ENCODE measurements at places on chromosomes 3 and 15.

DNA sequence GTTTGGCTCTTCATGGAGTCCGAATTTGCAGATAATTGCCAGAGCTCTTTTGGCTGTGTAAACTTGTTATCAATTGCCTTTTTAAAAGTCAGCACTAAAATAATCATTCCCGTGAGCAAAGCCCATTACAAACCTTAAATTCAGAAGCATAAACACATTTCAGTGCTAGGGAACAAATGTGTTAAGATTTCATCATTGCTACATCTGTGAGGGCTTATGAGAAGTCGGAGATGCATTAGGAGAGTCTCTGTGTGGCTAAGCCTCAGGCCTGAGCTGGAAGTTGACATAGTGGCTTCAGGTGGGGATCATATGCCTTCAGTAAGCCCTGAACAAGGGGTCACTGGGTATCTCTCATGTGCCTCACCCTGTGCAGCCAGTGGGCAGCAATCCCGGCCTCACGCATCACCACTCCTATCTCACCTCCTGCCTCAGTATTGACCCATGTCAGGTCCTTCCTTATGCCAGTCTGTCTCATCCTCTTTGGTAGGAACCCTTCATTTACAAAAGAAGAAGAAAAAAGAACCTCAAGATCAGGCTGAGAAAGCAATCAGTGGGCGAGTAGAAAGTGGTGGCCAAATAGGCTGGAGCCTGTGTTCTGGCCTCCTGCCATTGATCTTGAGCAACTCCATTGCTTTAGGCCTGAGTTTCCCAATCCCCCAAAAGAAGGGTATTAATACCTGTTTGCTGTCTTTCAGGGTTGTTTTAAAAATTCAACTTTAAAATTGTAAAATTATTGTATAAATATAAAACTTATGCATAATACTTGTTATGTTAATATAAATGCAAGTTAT is 233.5 kb downstream of the IL20RB start:
- no peak for DNase-seq

DNA sequence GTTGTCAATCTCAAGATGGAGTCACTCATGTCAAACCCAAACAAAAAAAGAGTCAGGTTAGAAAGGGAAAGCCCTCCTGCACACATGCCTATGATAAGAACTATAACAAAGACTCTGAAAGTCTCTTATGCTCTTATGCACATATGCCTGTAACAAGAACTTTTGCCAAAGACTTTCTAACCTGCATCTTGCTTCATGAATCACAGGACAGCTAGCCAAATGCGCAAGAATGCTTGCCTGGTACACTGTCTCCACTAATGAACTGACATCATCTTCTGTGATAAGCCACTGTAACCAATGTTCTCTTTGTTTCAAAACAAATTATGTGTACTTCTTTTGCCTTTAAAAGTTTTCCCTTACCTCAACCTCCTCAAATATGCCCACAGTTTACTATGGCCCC is 18.2 kb upstream of the EHHADH start:
- no peak for DNase-seq

- no peak for DNase-seq
Observed at GRCh38 chr3:55434789-55435188, 52.3 kb downstream of the WNT5A start.

DNA sequence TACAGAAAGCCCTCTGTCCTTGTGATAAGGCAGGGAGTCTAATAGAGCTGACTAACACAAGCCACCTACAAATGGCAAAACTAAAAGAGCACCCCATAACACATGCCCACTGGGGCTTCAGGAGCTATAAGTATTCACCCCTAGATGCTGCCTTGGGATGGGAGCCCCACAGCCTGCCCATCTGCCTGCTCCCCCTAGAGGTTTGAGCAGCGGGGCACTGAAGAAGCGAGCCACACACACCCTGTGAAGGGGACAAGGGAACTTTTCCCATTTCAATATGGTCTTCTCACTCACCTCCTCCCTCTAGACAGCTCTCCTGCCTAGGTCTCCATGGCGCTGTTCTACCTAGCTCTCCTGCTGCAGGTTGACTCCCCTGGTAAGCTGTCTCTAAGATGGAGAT is 261.0 kb downstream of the SHQ1 start:
- no peak for DNase-seq

DNA sequence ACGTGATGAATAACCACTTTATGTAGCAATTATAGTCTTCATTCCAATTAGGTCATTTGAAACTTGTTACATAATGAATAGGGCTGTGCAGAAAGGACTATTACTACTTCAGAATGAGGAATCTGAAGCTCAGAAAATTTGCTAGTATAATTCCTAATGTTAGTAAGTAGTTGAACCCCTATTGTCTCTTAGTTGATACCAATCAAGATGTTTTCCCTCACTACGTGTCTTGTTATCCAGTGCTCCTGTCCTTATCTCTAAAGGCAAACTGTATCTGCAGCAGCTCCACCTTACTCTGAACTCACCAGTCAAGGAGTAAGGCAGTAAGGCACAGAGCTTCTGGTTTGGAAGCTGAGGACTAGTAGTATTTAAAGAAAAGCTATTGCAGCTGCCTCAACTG is 32.0 kb downstream of the RAB11A start:
- no peak for DNase-seq

GRCh38 chr3:37668818-37669610 is 192.7 kb upstream of the CTDSPL start:
- DNase-seq = no peak

DNA sequence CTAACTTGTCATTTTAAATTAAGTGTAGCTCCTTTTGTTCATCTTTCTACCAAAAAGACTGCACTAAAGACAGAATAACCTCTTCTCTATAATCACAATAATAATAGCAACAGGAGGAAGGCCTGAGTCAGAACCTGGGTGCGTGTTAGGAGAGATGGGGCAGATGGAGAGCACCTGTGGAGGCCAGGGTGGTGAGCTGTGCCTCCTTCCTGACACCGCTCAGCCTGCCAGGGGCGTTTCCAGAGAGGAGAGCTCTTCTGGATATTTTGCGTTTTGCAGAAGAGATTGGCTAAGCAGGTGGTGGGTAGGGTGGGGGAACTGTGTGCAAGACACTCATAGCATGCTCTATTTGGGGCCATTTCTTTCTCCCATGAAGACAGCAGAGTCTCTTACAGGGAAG is 83.5 kb downstream of the MEGF11 start:
- DNase-seq = no peak

- no peak for DNase-seq
Observed at GRCh38 chr15:93036951-93037819, 51.8 kb downstream of the RGMA start.

DNA sequence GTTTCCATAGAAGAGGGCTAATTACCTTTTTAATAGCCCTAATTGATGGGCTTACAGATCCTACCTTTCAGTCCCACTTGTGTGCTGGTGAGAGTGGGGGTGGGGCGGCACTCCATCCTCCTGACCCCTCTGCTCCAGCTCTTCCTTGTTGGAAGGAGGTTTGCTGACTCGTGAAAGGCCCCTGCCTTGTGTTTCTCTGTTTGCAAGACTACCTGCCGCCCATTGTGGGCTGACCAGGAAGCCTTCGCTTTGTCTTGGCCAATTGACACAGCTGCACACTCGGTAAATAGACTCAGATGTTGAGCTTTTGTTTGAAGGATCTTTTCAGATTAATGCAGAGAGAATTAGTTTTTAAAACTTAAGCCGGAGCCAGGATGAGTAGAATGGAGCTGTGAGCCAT is 197.3 kb upstream of the HES1 start:
- no peak for DNase-seq

- DNase-seq = no peak
Observed at GRCh38 chr3:43752905-43753304, 62.2 kb downstream of the ABHD5 start.

- DNase-seq = no peak
Observed at GRCh38 chr3:134754768-134755559, 40.1 kb upstream of the EPHB1 start.

- no peak for DNase-seq
Observed at GRCh38 chr3:106068381-106068780, 199.6 kb upstream of the CBLB start.

DNA sequence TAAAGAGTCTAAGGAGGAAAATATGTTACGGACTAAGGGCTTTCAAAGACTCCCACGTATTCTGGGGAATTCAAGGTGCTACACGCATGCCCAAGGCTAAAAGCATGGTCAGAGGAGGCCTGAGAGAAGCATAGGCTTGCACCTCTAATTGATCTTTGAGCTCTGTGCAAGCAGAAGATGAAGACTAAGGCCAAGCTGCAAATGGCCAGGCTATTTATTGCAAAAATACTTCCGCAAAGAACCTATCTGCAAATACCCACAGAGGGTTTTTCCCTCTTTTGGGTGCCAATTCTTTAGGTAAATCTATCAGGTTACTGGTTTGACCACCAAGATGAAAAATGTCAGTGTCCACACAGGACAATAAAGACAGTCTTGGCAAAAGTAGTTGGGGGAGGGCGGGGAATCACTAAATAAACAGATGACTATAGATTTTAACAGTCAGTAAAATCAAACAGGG is 119.5 kb downstream of the STAG1 start:
- no peak for DNase-seq

DNA sequence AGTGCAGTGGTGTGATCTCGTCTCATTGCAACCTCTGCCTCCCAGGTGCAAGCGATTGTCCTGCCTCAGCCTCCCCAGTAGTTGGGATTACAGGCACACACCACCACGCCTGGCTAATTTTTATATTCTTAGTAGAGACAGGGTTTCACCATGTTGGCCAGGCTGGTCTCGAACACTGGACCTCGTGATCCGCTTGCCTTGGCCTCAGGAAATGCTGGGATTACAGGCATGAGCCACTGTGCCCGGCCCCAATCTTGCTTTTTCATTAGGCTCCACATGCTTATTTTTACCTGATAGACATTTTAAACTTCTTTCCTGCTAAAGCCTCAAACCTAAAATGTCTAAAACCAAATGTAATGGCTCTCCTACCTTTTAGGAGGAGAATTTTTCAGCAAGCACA is 817.0 kb upstream of the NECTIN3 start:
- no peak for DNase-seq

DNA sequence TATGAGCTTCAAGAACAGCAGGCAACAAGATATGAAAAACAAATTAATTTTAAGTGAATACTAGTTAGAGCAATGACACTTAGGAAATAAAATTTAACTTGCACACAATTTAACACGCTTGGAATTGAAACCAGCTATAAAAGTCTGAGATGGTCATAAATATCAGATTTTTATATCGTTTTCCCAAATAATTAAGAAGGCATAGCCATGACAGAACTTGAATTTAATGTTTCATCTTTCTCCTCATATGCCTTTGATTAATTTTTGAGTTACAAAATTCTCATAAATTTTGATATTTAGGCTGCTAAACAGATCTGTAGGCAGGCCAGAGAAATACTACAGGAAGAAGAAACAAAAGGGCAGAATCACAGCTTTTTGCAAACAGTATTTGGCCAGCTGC is 38.5 kb downstream of the CD200R1L start:
- DNase-seq = no peak
